Fibroblast of the conjunctiva (primary cell): ENCODE measurements at places on chromosomes 11 and 22.

- peak; percentile 84 for DNase-seq
Observed at GRCh38 chr11:112016765-112017376, 8.3 kb upstream of the DLAT start.

GRCh38 chr11:68998390-68998911, 14.6 kb downstream of the MRGPRF start:
- DNase-seq = no peak

GRCh38 chr22:20244691-20245576, 23.2 kb downstream of the RTN4R start:
- DNase-seq = no peak

DNA sequence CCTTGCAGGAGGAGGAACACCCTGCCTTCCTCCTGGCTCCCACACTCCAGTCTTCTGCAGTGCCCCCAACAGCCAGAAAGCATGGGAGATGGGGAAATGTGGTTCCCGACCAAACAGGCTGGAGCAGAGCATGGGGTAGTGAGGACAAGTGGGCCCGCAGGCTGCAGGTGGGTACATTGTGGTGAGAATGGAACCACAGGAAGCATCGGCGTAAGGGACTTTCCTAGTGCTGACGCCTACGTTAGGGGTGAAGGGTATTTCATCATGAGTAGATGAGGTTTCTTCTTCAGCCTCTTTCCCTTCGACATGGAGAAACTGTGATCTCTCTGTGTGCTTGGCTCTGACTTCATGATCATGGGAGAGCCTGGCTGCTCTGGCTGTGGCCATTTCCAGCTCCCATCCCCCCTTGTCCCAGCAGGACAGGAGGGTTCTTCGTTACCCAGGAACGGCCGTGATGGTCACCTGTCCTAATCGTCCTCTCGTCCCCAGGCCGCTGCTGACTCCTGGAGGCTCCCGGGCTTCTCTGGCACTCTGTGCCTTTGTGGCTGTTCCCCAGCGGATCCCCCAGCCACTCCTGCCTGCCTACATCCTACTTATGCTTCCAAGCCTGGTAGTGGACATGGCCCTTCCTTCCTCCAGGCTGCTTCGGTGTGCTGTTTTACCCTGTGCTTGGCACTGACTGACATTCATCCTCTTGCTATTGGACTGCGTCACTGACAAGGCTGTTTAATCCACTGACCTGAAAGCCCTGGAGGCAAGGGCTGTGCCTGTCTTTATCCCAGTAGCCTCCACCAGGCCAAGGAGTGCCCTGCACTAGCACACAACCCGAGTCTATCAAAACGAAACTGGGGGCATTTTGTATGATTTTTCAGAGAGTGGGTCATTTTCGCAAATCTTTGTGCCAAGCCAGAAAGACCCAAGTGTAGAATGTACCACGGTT, 65.2 kb upstream of the CECR2 start:
- DNase-seq = no peak

DNA sequence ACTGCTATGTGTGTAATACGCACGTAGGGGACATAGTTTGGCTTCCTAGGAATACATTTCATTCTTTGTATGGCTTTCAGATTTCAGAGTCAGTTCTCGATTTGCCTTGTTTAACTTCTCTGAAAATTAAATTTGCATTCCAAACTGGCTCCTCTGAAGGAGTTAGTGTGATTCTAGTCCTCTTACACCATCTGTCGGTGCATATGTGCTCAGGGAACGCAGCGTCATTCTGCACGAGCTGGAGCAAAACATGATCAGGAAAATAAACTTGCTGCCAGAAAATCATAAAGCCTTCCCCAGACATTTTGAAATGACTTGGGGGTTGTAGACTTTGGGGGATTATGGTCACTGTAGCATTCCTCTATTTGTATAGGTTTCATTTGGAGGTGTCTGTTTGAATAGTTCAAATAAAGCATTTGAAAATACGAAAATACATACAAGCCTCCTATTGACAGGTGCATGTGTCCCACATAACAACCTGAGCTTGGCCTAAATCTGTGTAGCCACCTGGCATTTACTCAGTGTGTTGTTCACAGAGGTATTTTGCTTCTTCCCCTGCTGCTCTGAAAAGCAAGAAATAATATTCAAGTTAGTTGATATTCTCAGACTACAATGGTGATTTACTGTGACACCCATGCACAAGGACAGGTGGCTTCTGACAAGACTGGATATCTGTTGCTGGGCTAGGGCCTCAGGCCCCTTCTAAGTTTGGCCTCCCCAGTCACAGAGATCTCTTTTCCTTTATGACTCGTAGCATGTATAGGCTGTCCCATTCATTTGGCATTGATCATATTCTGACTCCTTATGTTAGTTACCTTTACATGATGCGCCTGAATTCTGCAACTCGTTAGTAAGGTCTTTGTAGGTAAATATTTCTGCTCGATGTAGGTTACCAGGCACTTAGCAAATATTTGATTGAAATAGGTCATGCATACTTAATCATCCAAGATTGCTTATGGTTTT, 81.6 kb upstream of the SORL1-AS1 start:
- DNase-seq = peak; percentile 31

GRCh38 chr11:20013346-20014066, 146.8 kb downstream of the DBX1 start:
- no peak for DNase-seq

DNA sequence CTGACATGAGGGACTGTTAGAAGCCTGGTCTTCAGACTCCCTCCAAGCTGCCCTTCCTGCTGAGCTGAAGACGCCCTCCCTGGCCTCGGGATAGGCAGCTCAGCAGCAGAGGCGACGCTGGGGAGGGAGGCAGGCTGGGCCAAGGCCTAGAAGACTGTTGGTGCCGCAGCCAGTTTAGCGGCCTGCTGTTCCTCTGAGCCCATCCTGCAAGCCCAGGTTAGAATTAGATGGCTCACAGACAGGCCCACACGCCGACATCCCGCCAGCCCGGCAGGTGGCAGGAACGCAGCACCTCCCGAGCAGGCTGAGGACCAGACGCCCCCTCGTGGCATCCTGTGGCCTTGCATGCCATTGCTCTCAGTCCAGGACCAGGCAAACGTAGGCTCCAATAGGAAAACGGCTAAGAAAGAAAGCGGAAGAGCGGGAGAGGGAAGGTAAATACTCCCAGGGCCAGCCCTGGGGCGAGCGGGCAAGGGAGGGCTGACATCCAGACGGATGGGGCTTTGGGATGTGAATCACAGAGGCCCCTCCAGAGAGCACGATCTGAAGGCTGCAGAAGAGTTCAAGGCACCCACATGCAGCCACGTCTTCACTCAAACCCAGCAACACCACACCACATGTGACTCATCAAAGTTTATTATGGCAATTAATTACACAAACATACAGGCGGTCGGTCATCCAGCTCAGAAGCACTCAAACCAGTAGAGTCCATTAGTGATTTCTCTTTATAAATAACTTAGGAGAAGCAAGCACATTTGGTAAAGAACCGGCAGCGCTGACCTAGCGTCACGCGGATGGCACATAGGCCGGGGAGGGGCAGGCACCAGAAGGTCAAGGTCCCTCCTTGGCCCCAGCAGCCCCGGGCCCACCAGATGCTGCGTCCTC, 27.6 kb downstream of the CD5 start:
- peak; percentile 78 for DNase-seq

GRCh38 chr11:104443387-104443786, 279.4 kb upstream of the PDGFD start:
- DNase-seq = no peak

DNA sequence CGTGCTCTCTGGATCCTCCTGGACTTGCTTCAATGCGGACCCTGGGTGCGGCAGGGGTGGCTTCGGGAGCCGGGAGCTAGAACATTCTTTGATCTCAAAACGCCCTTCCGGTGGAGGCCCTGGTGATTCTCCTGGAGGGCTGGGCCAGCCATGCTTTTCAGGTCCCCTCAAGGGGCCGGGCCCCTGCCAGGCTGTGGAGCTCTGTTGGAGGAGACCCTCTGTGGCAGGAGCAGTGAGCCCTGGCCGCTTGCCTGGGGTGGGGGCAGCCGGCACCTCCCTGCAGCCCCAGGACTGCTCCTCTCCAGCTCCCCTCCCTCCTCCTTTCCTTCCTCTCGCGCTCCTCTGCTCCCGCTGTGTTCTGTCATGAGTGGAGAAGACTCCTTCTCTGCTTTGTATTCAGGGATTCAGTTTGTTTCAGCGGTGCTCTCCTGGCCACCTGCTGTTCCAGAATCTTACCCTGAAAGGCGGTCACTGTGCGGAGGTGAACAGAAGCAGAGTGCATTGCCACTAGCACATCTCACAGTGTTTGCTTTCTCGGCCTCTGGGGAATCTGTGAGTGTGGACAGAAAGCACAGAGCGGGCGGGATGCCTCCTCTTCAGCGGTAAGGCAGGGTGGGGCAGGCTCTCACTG, 289.1 kb downstream of the TBC1D22A start:
- no peak for DNase-seq

GRCh38 chr11:117127171-117127901, 16.8 kb upstream of the PAFAH1B2 start:
- DNase-seq = no peak

DNA sequence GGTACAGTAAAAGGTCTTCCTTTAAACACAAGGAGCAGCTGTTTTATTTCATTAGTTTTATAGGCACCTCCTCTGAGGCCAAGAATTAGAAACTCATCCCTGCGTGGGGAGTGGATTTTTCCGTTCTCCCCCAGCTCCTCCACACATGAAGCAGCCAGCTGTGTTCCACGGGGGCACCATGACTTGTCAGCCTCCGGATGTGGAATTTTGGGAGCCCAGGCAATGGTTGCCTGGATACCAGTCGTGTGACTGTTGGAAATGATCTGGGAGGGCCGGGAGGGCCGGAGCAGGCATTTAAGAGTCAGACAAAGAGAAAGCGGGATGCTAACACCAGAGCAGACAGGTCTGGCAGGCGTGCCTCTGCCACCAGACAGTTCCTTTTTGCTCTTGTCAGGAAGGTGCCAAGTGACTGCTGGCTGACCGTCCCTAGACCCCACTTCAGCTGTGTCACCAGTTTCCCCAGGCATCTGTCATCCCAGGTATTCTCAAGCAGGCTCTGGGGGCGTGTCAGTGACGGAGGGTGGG, 15.9 kb upstream of the CDC42EP2 start:
- no peak for DNase-seq

DNA sequence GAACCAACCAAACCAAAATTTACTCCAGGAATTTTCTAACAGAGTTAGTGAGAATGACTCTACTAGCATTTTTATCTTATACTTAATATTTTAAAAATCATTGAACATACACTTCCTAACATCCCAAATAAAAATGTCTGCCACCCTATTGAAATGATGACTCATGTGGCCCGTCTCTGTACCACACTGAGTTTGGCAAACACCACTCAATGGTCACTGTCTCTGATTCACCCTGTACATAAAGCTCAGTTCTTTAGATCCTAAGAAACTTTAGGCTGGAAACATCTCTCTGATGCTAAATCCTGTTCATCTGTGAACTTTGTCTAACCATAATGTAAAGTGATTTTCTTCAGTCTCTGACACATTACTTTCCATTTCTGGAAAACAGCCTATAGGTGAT, 182.0 kb downstream of the CWF19L2 start:
- DNase-seq = no peak

GRCh38 chr11:130689222-130689908, 226.9 kb downstream of the SNX19 start:
- DNase-seq = no peak

GRCh38 chr22:37961062-37961461, 7.6 kb downstream of the POLR2F start:
- DNase-seq = no peak

GRCh38 chr11:93718057-93718563, 23.2 kb downstream of the TAF1D start:
- DNase-seq = no peak

- no peak for DNase-seq
Observed at GRCh38 chr22:20316844-20317401, 2.9 kb downstream of the DGCR6L start.

- DNase-seq = no peak
Observed at GRCh38 chr11:95736355-95736754, 53.2 kb downstream of the FAM76B start.

DNA sequence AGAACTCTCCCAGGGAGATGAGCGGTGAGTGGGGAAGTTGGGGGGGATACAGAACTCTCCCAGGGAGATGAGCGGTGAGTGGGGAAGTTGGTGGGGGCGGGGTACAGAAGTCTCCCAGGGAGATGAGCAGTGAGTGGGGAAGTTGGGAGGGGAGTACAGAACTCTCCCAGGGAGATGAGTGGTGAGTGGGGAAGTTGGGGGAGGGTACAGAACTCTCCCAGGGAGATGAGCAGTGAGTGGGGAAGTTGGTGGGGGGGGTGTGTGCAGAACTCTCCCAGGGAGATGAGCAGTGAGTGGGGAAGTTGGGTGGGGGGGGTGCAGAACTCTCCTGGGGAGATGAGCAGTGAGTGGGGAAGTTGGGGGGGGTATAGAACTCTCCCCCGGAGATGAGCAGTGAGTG, 186.5 kb downstream of the SHANK2 start:
- no peak for DNase-seq

GRCh38 chr11:83249972-83250593, 36.1 kb downstream of the CCDC90B start:
- DNase-seq = peak; percentile 56

- no peak for DNase-seq
Observed at GRCh38 chr11:134383576-134384221, 28.3 kb downstream of the B3GAT1 start.

- DNase-seq = no peak
Observed at GRCh38 chr11:117488996-117489952, 161.6 kb downstream of the CEP164 start.

- no peak for DNase-seq
Observed at GRCh38 chr11:117575856-117576255, 221.2 kb downstream of the DSCAML1 start.

DNA sequence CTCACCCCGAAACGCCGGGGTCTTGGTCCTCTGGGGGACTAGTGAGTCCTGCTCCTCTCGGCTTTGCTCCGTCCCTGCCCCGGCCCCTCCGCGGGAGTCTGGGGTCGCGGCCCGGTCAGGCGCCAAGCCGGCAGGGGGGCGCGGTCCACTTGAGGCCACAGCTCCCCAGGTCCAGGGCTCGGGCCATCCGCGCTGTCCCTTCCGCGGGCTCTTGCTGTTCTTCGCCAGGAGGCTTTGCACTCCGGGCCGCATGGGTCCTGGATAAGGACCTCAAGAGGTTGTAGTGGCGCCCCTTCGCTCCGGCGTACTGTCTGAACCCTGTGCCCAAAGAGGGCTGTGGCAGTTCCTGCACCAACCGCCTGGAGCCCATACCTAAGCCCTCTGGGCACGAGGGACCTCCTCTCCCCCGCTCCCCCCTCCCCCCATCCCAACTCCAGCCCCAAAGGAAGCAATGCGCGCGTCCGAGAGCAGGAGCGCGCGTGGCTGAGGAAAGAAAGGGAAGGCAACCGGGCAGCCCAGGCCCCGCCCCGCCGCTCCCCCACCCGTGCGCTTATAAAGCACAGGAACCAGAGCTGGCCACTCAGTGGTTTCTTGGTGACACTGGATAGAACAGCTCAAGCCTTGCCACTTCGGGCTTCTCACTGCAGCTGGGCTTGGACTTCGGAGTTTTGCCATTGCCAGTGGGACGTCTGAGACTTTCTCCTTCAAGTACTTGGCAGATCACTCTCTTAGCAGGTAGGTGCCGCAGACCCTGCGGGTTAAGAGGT, at the start of gene ADM:
ADM (plus strand) TSS at position 579 of the 767 bp plus-strand sequence. CDS start 628 bp downstream, outside the sequence.
- peak; percentile 91 for DNase-seq
